ENCODE measurements at places on chromosomes 16 and 17.

DNA sequence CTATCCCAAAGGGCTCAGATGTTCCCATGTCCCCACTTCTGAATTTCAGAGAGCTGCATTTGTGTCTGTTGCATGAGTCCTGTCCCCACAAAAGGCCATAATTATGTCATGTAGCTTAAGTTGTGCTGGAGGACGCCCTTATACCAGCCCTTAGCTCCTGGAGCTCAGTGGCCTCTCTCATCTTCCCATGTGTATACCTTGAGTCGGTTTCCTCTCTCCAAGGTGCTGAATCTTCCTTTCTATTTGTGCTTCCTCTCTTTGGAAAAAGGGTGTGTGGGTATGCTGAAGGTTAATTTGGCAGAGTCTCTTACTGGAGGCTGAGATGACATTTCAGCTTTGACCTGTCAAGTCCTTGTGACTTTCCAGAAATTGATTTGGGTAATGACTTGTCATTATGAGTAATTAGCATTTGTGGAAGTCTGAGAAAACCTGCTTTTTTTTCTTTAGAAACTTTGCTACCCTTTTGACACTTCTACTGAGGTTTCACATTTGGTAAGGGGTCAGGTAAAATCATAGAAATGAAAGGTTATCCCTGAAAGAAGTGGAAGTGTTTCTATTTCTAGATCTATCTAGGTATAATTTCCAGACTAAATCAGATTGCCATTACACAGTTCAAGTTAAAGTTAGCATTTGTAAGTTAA lies 185.4 kb downstream of the ABCC12 start:
- no peaks in the 10 kb centered on the region for H3K4me1 ChIP-seq
- peaks cover 6% of the 10 kb centered on the region for H3K27me3 ChIP-seq
- no peak overlapping the region for H3K4me3 ChIP-seq

- no peaks in the 10 kb centered on the region for H3K36me3 ChIP-seq
- no peak overlapping the region for H3K27ac ChIP-seq
- H3K4me3 ChIP-seq: no peak overlapping the region
- peaks cover 7% of the 10 kb centered on the region for H3K27me3 ChIP-seq
- no peaks in the 10 kb centered on the region for H3K4me1 ChIP-seq
- DNase-seq: no peak
Measured at GRCh38 chr17:13352747-13353415, 248.8 kb downstream of the HS3ST3A1 start.

DNA sequence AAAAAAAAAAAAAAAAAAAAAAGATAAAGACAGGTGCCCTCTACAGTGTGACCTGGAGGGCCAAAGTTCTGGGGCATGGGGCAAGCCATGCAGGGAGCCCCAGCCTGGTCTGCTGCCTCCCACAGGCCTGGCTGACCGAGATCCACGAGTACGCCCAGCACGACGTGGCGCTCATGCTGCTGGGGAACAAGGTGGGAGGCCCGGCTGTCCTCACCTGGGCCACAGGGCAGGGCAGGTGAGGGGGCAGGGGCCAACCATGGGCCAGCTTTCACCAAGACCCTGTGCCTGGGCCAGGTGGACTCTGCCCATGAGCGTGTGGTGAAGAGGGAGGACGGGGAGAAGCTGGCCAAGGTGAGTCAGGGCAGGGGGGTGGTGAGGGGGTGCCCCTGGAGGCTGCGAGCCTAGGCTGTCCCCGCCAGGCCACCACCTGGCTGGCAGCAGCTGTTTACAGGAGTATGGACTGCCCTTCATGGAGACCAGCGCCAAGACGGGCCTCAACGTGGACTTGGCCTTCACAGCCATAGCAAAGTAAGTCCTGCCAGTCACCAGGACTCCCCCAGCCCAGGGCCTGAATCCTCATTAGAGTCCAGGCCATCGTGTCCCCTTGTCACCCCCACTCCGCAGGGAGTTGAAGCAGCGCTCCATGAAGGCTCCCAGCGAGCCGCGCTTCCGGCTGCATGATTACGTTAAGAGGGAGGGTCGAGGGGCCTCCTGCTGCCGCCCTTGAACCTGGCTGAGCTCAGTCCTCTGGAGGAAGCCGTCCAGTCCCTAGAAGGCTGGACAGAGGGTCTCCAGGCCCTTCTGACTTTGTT lies 2.7 kb upstream of the TRAF7 start:
- DNase-seq: peak; percentile 46
- H3K4me3 ChIP-seq: peak overlapping the region; percentile 89
- peaks cover 48% of the 10 kb centered on the region for H3K36me3 ChIP-seq
- H3K27me3 ChIP-seq: no peaks in the 10 kb centered on the region

- H3K4me1 ChIP-seq: peaks cover 67% of the 10 kb centered on the region
- peak overlapping the region; percentile 37 for H3K4me3 ChIP-seq
- no peaks in the 10 kb centered on the region for H3K27me3 ChIP-seq
- DNase-seq: peak; percentile 93
- H3K36me3 ChIP-seq: no peaks in the 10 kb centered on the region
Measured at GRCh38 chr16:87874639-87875427, 5.5 kb upstream of the SLC7A5 start.

- H3K27ac ChIP-seq: no peak overlapping the region
- DNase-seq: no peak
- H3K4me3 ChIP-seq: no peak overlapping the region
- H3K36me3 ChIP-seq: peaks cover 47% of the 10 kb centered on the region
- H3K4me1 ChIP-seq: peaks cover 44% of the 10 kb centered on the region
Measured at GRCh38 chr17:80737106-80738019, 192.7 kb downstream of the RPTOR start.

All from activated CD4-positive, alpha-beta T cell treated with anti-CD3 and anti-CD28 coated beads for 36 hours (primary cell).